GM04504 (cell line): ENCODE measurements at places on chromosomes 2 and 18.

DNA sequence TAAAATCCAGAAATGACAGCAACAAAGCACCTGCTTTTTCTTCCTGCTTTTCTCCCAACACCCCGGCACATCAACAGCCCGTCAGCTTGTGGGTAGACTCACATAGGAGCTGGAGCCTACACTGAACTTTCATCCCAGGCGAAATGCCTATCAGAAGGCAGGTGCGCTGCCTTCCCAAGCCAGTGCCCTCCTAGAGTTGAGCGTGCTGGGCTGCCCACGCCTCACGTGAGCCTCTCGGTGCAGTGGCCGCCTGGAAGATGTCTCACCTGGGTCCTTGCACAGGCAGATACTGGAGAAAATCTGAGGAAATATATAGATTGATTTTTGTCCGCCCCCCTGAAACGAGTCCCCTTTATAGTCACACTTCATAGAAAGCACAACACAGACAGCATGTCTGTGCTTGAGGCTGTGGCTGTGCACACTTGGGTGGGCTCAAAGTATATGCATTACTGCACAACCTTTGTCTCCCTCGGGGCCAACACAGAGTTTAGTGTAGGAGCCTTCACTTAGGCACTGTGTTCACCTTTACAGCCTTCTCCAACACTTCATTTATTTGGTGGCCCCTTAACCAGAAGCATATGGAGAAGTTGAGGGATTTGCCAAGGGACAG is 112.5 kb downstream of the SMAD7 start:
- no peak for DNase-seq

DNA sequence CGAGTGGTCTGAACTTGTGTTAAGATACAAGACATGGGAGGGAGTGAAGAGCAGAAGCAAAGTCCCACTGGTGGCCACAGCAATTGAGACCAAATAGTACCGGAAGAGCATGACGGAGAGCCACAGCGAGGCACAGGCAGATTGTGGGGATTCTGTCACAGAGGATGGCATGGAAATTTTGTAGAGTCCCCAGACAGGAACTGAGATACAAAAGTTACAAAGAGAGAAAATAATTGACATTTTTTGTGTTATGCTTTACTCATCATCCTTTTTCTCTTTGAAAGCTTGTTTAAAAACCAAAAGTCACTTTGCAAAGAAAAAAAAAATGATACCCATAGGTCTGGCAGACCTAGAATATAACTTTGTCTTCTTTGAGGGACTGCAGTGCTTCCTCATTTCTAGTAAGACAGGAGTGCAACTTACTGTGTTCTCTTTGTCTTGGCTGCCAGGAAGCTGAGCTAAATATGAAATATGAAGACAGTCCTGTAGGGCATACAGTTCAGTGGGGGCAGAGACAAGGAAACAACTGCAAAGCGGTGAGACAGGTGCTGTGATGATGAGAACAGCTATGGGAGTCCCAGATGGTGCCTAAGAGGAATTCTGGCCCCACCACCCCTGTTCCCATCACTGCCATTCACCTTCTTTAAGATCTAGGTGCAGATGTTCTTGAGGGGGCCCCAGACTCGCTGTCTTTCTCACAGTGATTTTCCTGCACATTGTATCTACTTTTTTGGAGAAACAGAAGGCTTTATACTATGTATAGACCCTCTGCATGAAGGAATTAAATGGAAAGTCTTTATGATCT is 5.2 kb downstream of the ARHGAP25 start:
- DNase-seq = no peak

- no peak for DNase-seq
Measured at GRCh38 chr2:195687320-195688086, 30.5 kb downstream of the SLC39A10 start.

DNA sequence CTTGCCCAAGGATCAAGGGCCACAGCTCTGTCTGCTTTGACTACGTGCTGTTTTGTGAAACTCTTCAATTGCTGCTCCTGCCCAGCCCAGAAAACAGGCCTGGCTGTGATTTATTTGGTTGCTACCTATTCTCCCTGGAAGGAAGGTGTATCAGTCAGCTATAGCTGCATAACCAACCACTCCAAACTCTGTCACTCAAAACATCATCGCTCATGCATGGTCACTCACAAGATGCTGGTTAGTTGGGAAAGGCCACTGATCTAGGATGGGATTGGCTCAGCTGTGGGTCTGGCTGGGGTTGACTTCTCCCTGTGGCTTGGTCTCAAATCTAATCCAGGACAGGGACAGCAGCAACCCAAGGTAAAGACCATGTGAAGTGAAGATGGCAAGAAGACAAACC is 14.6 kb downstream of the TEX51 start:
- no peak for DNase-seq

DNA sequence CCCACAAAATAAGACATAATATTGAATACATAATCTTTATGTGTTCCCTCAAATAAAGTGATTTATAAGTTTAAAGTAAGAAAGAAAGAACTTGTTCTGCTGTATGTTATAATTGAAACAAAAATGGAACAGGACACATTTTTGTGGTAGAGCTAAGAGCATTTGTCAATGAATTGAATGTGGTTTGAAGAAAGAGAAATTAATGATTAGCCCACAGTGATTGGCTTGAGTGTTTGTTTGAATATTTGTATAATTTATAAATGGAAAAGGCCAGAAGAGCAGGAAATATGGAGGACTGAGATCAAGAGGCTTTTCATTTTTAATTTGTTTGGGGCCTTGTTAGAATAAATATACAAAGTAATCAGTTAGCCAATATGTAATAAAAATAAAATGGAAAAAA is 395.1 kb upstream of the CDH19 start:
- DNase-seq = no peak

DNA sequence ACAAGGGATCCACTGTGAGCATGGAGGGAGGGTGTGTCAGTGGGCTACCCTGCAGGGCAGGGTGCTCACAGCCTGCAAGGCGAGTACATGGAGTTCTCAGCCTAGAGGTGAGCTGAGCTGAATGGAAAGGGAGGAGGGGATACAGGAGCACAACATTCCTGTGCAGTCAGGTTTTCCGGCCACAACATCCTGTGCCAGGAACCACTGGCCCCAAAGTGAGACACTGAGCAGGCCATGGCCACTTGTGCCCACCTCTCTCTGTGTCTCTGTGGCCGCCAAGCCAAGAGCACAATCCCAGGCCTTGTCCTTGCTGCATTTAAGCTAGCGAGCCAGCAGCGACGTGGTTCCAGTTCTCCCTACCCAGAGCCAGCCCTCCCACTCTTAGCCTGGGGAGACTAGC is 6.1 kb downstream of the DOK1 start:
- no peak for DNase-seq

DNA sequence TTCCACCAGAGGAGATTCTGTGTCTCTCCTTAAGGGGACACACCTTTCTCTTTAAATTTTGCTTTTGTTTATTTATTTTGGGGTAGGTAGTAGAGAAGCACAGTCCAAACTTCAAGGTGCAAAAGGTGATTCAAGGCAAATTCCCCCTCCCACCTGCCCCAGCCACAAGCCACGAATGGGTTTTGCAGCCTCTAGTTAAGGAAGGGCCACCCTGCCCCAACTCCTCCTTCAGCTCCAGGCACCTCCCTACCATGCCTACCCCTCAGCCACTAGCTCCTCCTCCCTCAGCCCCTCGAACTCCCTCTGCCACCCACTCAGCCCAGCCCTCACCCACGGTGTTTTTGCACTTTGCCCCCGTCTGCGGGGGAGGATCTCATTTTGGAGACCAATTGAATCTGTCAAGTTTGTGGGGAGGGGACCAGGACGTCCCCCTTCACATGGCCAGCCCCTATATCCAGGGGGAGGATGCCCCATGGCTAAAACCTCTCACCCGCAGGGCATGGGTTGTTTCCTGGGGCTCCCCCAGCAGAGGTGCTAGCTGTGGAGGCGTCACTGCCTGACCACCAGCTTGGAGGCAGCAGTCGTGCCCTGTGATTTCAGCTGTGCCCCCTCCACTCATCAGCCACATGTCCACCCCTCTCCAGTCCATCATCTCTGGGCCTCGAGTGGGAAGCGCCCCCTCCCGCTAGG is 4.5 kb downstream of the HAAO start:
- no peak for DNase-seq

DNA sequence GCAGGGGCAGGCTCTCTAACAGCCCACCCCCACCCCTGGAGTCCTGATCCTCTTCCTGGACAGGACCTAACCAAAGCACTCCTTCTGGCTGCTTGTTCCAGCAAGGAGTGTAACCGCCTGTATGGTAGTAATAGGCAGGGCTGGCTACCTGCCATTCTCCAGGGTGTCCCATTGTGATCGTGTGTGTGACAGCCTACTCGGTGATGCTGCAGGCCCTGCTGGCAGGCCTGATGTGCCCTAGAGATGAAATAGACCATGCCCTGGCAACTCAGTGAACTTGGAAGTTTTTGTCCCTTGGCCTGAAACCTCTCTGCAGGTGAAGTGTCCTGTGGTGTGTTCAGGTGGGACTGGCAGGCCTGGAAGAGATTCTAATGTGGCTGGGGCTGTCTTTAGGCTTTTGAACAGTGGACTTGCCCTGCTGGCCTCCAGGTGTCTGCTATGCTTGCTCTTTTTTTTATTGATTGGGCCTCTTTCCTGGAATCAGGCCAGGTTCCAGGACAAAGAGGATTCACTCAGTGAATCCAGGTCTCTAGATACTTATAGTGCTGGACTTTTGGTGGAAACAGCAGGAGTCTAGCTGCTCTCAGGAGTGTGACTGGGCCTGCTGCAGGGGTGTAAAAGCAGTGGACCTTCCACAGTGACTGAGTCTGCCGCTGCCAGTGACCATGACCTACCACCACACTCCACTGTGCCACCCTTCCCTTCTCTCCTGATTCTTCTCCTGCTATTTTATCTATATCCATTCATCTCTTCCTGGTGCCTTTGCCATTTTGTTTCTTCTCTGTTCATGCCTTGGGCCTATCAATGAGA is 132.1 kb downstream of the CTIF start:
- no peak for DNase-seq

GRCh38 chr18:22098563-22098989 is 70.8 kb upstream of the GATA6 start:
- no peak for DNase-seq

DNA sequence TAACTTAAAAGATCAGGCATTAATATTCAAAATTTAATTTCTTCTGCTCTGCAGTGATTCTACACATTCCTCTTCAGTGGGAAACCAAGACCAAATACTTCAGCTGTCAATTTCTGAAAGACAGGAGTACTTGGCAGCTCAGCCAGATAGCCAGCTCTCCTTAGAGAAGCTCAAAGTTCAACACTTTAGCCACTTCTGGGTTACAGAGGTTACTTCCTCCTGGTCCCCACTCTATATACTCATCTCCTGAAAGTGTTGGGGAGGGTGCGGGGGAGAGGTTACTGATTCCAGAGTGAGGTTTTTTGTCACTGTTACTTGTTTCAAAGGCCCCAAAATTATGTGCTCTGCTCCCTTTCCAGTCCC is 4.1 kb downstream of the CYTIP start:
- DNase-seq = no peak

- no peak for DNase-seq
Measured at GRCh38 chr2:27117995-27118524, 868 bp downstream of the CGREF1 start.

GRCh38 chr2:26088038-26088643 is 54.3 kb downstream of the RAB10 start:
- DNase-seq = peak; percentile 3

DNA sequence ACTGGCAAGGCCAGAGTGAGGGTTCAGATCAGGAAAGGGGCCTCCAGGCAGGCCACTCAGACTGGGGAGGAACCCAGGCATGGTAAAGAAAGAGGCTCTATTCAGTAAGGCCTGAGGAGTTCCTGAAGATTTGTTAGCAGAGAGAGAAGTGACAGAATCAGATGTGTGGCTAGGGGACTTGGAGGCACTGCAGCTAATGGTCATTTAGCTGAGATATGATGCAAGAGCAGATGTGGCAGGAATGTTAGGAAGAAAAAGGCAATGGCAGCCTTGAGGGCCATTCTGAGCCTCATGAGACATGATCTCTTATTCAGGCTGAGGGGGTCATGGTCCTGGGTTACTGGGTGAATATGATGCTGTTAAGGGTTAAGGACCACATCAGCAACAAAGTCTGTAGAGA is 73.4 kb downstream of the CCDC93 start:
- no peak for DNase-seq

GRCh38 chr2:17538022-17538843 is 2.3 kb upstream of the VSNL1 start:
- DNase-seq = no peak

- DNase-seq = no peak
Measured at GRCh38 chr2:180196419-180196977, 189.4 kb upstream of the CWC22 start.

DNA sequence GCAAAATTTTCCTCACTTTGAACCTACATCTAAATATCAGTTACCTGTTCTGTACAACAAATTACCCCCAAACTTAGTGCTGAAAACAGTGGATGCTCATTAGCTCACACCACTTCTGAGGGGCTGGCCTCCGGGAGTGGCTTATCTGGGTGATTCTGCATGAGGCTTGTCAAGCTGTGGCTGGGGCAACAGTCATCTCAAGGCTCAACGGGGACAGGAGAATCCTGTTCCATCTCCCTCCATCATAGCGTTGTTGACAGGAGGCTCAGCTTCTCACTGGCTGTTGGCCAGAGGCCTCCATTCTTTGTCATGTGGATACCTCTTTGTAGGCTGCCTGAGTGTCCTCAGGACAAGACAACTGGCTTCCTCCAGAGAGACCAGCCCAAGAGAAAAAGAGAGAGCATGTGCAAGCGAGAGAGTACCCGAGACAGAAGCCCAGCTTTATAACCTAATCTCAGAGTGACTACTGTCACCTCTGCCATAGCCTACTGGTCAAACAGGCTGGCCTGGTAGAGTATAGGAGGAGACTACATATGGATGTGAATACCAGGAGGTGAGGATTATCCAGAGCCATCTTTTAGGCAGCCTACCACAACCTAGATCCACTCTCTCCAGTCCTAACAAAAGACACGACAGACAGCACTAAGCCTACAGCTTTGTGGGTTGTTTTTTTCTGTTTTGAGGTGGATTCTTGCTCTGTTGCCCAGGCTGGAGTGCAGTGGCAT is 79.1 kb downstream of the AOX1 start:
- no peak for DNase-seq

DNA sequence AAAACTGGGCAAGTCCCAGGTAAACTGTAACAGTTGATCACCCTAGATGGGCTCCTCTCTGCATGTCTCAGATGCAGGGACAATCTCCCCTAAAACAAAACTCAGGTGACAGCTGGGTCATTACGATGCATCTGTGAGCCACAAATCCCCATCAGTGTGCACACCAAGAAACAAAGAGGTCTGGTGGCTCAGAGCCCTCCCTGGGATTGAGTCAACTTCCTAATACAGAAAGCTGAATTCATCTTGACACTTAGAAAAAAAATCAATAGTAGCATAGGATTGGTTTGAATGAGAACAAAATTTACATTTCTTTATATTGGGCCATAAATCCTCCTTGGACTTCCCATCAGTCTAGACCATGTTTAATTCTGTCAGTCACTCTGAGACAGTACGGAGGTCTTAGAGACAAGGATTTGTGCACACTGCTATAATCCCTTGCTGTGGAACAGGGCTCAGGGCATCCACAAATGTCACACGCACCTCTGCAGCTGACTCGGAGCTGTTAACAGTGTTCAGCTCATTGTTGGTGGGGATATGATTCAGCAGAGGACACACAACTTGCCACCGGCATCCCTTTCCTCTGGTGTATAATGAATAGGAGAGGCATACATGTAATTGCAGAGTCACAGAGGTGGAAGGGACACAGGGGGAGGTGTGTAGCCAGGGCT is 44.5 kb upstream of the DAPL1 start:
- DNase-seq = no peak
